NCI-H1048 (cell line): ENCODE measurements at places on chromosomes 2 and 18.

- DNase-seq: no peak
These were observed 324.7 kb downstream of the LRP1B start for GRCh38 chr2:141806090-141806489.

GRCh38 chr2:67828066-67828465, 234.7 kb downstream of the C1D start:
- DNase-seq: no peak

- no peak for DNase-seq
These were observed 54.5 kb upstream of the ROCK2 start for GRCh38 chr2:11398750-11399437.

GRCh38 chr18:63137999-63138435, 181.6 kb downstream of the BCL2 start:
- no peak for DNase-seq

- no peak for DNase-seq
These were observed 15.9 kb upstream of the SEC11C start for GRCh38 chr18:59123588-59124369.

DNA sequence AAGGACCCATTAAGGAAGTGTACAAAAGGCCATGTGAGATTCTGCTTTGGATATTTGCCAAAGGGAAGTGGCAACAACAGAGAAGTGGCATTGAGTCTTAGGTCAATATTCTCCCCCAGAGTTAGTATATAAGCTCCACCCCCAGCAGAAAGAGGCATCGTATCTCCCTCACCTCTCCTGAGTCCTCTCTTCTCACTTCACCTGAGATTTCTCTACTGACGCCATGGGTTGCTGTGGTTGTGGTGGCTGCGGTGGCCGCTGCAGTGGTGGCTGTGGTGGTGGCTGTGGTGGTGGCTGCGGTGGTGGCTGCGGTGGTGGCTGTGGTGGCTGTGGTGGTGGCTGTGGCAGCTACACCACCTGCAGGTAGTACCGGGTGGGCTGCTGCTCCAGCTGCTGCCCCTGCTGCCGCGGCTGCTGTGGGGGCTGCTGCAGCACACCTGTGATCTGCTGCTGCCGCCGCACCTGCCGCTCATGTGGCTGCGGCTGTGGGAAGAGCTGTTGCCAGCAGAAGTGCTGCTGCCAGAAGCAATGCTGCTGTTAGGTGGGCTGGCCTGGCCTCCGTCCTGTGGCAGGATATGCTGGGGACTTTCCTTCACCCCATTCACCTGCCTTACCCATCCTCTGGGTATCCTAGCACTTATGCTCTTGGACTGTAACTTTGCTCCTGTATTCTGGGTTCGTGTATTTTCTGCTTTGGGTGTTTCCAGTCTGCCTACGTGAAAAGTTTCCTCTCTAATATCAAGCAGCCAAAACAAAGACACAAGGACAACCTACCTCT, 5.9 kb downstream of the SCYGR3 start:
- DNase-seq: no peak

GRCh38 chr2:3142210-3142609, 235.4 kb downstream of the EIPR1 start:
- no peak for DNase-seq

DNA sequence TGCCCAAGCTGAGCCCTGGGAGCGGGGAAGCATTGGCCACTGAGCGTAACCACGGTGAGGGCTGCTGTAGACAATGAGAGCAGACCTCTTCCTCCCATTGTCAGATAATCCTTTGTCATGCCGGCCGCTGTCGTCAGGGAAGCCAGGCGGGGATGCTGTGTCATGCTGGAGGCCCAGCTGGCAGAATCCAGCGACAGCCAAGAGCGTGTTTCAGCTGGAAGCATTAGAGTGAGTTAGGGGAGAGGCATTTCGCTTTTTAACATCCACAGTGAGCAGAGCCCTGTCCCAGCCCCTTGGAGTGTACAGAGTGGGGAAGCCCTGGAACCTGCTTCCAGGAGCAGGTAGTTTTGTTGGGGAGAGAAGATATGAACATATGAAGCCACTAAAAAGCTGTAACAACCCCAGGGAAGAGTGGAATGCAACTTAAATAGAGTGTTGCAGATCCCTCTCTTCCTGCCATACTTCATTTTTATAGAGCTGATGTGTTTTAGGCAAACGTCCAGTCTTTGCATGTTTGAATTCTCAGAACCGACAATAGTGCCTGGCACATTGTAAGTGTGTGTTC, 7.0 kb downstream of the CTIF start:
- DNase-seq: no peak

GRCh38 chr2:228689053-228689452, 507.6 kb upstream of the SPHKAP start:
- no peak for DNase-seq

GRCh38 chr2:76288146-76288545, 577.4 kb upstream of the GCFC2 start:
- no peak for DNase-seq

- no peak for DNase-seq
These were observed 31.8 kb upstream of the TMEM131 start for GRCh38 chr2:98027538-98027937.

DNA sequence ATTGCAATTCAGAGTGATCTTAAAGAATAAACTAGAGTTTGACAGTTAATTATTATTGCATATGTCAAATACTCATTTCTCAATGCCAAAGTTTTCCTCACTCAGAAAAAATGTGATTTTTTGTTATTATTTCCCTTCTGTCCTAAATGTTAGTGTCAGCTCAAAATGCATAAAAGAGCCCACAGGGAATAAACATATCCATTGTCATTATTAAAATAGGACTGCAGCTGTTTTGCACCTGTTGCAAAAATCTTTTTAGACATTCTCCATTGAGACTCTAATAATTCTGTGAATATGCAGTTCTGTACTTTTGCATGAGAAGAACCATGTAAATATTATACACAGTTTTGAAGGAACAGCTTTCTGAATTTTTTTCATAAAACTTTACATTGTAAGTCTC, 540.0 kb upstream of the SLC39A10 start:
- no peak for DNase-seq

GRCh38 chr2:65495251-65495877, 63.0 kb upstream of the SPRED2 start:
- no peak for DNase-seq
